ENCODE measurements at places on chromosomes 5 and 9.

DNA sequence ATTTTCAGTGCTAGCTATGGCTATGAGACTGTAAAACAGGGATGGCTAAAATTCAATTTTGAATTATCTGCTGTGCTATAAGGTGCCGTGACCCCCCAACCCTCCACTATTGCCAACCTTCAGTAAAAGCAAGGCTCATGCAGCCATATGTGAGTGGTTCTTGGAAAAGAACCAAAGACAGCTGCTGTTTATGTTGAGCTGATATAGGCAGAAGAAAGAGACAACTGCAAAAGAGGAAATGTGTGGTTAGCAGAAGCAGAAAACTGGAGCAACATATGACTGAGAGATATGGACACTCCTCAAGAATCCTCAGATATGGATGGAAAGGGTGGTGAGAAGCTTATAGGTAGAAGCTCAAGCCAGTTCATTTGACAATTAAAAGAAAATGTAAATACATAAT lies 200.3 kb downstream of the TLE1 start:
- DNase-seq: no peak

DNA sequence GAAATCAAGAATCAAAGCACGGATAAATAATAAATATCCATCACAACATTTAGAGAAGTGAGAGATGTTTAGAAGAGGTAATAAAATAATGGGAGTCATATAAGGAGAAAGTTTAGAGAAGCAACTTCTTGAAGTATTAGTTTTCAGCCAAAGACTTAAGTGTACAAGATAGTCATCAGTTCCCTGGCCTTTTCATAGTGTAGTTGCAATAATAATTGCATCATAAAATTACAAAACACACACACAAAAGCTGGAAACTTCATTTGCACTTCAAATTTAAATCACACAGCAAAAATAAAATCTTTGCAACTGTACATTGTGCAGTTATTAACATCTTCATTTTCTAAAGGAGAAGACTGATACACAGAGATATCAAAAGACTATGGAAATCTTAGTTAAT lies 319.1 kb upstream of the RGMB start:
- DNase-seq: no peak

- DNase-seq: no peak
Observed at GRCh38 chr9:113624721-113625120, 161.2 kb downstream of the RGS3 start.

DNA sequence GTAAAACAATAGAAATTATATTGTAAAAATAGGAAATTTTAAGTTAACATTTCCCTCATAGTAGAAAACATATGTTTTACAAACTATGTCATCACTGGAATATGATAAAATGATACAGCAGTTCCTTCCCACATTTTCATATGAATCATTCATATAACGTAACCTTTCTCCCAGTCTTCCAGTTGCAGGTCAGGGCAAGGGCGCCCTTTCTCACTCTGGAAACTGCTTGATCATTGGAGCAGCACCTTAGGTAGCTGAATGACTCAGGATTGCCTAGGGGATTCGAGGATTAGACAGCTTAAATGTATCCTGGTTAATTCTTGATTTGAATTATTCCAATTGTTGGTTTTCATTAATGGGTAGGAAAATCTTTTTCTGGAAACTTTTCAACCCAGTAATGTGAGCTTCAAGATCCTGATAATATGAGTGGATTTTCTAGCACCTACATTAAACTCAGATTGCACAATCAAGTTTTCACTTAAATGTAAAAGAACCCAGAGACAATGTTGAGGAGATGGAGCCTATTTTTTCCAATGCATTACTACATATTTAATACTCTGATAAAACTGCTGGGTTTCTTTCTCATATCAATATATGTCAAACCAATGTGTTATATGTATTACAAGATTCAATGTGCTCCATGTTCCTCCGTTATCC lies 32.6 kb upstream of the ANXA1 start:
- no peak for DNase-seq

DNA sequence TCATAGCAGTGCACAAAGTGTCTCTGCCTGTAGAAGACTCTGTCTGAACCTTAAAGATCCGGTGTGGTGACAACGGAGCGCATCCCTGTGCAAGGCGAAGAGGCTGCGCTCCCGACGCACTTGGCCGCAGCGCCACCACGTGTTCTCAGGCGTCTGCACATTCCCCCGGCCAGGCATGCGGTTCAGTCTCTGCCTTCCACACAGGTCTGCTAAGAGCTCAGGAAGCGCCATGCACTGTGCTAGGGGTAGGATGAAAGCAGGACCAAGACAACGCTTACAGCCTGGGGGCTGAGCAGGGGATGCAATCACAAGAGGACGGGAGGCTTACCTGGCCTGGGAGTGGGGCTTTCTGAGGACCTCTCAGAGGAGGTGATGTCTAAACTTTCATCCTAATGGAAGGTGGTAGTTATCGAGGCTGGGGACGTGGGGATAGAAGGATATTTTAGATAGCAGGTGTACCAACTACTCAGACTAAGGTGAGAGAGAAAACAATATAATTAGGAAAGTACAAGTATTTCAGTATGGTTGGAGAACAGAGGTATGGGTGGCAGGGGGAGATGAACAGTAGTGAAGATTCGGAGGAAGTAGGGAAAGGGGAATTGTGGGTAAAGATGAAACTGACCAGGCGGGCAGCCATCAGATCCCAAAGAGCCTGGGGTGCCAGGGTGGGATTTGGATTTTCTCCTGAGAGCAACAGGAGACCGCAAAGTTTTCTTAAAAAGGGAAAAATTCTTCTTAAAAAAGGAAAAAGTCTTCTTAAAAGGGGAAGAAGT lies 13.3 kb downstream of the CAPSL start:
- DNase-seq: peak; percentile 68

- no peak for DNase-seq
Observed at GRCh38 chr5:172213126-172213525, 19.2 kb downstream of the EFCAB9 start.

- DNase-seq: peak; percentile 40
Observed at GRCh38 chr5:139524940-139525585, 36.1 kb upstream of the UBE2D2 start.
